ENCODE measurements at places on chromosomes 5 and 9. TPM values are rescaled to one million over a fixed set of nuclear protein-coding genes. Genes with fewer than 3 reads are reported as not detected.

DNA sequence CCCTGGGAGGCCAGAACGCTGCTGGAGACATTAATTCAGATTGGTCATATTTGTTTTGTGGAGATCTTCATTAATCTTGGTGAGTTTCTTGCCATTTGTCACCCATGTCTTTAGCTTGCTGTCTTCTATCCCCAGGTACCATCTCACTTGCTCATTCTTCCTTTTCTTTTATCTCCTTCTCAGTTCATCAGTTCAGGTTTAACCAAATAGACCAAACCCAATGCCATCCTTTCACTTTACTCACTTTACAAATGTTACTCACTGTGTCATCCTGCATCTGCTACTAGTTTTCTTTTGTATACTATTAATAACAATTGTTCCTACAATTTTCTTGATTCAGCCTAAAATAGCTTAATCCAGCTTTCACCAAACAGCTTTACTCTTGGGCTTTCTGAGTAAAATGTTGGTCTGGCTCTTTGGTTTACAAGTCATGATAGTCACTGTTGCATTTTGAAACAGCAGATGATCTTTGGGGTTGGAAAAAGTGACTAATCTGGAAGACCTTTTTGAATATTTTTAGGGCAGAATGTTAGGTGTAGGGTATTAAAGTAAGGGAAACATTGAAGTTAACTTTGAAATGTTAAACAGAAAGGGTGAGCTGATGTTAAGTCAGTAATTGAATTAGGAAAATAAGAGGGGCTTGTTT, 246.9 kb downstream of the ZSWIM6 start:
- no peak for DNase-seq
- no peak overlapping the region for H3K4me3 ChIP-seq
- H3K4me1 ChIP-seq, result peaks cover 18% of the 10 kb centered on the region
- no peak overlapping the region for H3K27ac ChIP-seq
- no peaks in the 10 kb centered on the region for H3K36me3 ChIP-seq
- no peaks in the 10 kb centered on the region for H3K27me3 ChIP-seq

GRCh38 chr5:15794052-15794985, 294.3 kb downstream of the FBXL7 start:
- no peak overlapping the region for H3K27ac ChIP-seq
- no peaks in the 10 kb centered on the region for H3K27me3 ChIP-seq
- no peak overlapping the region for H3K4me3 ChIP-seq
- H3K4me1 ChIP-seq, result peaks cover 34% of the 10 kb centered on the region
- no peaks in the 10 kb centered on the region for H3K36me3 ChIP-seq

GRCh38 chr9:81601639-81602623, 87.4 kb downstream of the TLE1 start:
- no peaks in the 10 kb centered on the region for H3K27me3 ChIP-seq
- no peak overlapping the region for H3K27ac ChIP-seq
- H3K36me3 ChIP-seq, result peaks cover 11% of the 10 kb centered on the region

DNA sequence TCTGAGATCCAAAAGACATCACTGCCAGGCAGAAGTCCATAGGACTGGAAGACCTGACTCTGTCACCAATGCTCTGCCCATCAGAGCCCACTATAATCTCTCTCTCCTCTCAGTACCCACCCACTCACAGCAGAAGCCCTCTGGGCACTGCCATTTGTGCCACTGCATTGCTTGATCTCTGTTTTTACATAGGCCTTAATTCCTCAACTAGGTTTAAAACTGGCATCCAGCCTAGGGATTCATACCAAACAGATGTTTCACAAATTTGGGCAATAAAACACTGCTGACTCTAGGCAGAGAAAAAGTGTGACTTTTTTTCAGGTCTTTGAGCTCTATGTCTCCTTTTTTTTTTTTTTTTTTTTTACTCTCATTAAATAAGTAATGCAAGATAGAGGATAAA, 91.1 kb upstream of the RANBP3L start:
- DNase-seq, result no peak
- peaks cover 11% of the 10 kb centered on the region for H3K27me3 ChIP-seq
- no peak overlapping the region for H3K4me3 ChIP-seq
- no peaks in the 10 kb centered on the region for H3K36me3 ChIP-seq
- H3K4me1 ChIP-seq, result 0 out of 2 replicates have a peak, but pooled peaks cover 3% of the 10 kb centered on the region

- H3K27ac ChIP-seq, result no peak overlapping the region
- H3K36me3 ChIP-seq, result no peaks in the 10 kb centered on the region
- H3K4me3 ChIP-seq, result no peak overlapping the region
Observed at GRCh38 chr9:111871499-111871855, 25.1 kb upstream of the UGCG start.

DNA sequence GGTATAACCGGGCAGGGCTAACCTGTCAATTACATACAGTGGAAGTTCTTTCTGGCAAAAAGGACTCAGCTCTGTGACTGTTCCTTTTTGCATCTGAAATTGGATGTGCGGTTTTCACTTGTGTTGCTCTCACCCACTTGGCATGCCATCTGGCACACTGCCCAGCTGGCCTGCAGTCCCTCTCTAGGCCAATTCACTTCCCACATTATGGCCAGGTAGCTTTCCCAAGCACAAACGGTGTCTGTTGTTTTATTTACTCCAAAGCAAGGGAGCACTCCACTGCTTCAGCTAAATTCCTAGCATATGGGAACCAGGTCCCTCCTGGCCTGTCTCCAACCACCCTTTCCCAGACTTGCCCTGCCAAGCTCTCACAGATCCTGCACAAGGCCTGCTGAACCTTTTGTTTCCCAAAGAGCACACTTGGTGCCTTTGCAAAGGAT, 132.5 kb downstream of the SEMA6A start:
- no peaks in the 10 kb centered on the region for H3K36me3 ChIP-seq
- no peak overlapping the region for H3K4me3 ChIP-seq
- peaks cover 22% of the 10 kb centered on the region for H3K4me1 ChIP-seq
- DNase-seq, result peak; percentile 46
- H3K27me3 ChIP-seq, result no peaks in the 10 kb centered on the region

PPP1R2B gene
- not detected for total RNA-seq

ITGA1 gene
- 27.4 TPM for total RNA-seq

All from SJSA1 (cell line).